Bone marrow (tissue), 2 donors: ENCODE measurements at places on chromosomes 1 and 21.

DNA sequence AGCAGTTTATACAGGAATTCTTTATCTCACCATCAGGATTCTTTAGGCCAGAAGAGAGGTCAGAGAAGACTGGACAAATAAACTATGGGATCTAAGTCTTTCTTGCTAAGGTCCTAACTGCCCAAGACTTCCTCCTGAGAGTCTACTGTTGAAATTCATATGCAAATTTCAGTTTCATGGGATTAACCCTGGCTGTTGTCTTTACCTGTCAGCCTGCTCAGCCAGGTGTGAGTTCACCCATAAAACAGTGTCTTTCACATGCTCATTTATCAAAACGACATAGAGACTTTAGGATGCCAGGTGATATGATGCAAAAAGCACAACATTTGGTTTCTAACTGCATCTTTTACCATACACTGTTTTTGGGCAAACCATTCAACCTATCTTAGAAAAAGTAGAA is 211.0 kb downstream of the PDE4B start:
- DNase-seq, result no peak

DNA sequence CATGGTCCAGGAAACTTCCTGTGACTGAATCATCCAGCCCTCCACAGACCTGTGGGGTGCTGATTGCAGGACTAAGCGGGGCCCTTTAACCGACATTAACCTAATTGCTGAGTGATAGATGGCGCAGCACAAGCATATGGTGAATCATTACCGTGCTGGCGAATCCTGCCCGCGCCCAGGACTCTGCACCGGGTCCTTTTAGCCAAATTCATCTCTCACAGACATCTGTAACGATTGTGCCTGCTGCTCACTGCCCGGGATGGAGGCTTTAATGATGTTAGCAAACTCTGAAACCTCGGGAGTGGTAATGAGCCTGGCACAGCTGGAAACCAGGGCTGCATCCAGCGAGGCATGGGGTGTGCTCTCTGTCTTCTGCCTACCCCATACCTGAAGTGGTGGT is 147.3 kb upstream of the CD34 start:
- DNase-seq, result no peak

GRCh38 chr1:218430346-218430745 is 85.2 kb downstream of the TGFB2 start:
- DNase-seq, result no peak

DNA sequence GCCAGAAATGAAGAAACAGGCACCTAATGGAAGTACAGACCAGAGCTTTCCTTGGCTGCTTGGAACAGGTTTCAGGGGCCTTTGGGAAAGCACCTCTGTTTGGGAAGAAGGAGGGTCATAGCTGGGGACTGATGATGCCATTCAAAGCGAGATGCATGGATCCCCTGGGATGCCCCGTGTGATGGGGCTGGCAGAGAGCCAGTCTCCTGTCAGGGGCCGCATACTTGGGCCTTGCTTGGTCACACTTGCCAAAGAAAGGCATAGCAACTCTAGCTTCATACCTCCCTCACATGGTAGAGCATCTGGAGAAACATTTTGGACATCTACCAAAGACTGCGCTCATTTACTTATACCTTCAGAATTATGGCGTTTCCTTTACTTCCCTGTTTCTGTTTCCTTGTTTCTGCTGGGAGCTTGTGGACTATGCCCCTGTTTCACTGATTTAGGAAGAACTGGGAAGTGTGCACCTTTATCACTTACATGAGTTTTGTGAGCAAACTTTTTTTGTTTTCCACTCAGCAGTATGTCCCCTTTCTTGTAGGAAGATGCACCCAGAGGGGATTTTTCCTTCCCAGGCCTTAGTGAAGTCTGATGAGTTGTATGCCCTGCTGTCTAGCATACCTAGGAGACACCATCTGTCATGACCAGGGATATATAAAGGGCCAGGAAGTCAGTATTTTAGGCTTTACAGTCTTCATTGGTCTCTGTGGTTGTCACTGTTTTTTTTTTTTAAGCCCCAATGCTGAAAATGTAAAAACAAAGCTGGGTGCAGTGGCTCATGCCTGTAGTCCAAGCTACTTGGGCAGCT is 19.8 kb upstream of the ST3GAL3 start:
- no peak for DNase-seq
